ENCODE measurements at places on chromosomes 12 and 14. TPM values are rescaled to one million over a fixed set of nuclear protein-coding genes. Genes with fewer than 3 reads are reported as not detected.

Gene MYF6
- not detected for total RNA-seq

Gene C12orf60
- 0.33 TPM for total RNA-seq

Gene NDRG2
- total RNA-seq = 165 TPM

Gene CD27
- total RNA-seq = 0.58 TPM

GRCh38 chr12:32501835-32502333 lies 102.5 kb downstream of the FGD4 start:
- DNase-seq = peak; percentile 57

DNA sequence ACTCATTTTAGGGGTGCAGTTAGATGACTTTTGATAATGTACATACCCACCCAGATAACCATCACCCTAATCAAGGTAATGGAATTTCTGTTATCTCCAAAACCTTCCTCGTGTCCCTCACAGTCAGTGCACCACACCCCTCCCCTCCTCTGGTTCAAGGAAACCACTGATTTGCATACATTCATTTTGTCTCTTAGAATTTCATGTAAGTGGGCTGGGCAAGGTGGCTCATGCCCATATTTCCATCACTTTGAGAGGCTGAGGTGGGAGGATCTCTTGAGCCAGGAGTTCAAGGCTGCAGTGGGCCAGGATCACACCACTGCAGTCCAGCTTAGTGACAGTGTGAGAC lies 15.7 kb downstream of the ADIPOR2 start:
- DNase-seq = no peak

DNA sequence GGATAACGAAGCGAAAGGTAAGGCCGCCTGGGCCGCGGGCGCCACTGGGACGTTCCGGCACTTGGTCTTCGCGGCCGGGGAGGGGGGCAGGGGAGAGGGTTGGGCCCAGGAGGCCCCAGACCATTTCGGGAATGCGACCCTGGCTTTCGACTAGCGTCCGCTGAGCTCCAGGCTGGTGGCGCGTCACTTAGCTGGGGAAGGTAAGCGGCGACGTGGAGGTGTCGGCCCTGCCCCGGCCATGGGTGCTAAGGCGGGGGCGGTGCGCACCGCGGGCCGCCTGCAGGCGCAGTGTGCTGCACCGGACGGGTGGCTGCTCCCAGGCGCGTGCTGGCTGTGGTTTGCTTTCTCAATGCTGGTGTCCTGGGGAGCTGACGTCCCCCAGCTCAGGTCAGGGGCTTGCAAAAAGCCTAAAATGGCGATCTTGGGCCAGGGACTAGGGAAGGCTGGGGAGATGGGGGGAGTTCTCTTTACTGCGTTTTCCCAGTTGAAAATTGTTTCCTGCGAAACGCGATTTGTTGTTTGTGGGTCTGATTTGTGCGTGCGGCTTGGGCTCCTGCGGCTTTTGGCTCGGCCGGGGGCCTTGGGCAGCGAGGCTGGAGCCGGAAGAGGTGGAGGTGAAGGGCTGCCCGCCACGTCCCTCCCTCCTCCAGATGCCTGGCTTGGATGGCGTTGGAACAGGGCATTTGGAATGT lies 1.2 kb downstream of the HOXC10 start:
- no peak for DNase-seq

- DNase-seq = no peak
Measured at GRCh38 chr14:57652769-57653168, 159.1 kb upstream of the CCDC198 start.

- DNase-seq = no peak
Measured at GRCh38 chr12:19000836-19001235, 128.7 kb upstream of the PLEKHA5 start.

All from left lobe of liver (tissue), 2 donors.